SJSA1 (cell line): ENCODE measurements at places on chromosomes 3 and 15. TPM values are rescaled to one million over a fixed set of nuclear protein-coding genes. Genes with fewer than 3 reads are reported as not detected.

NR2F2 gene
- total RNA-seq = 9.8 and 14.0 TPM in 2 replicates

CRYBG3 gene
- total RNA-seq = 12.1 and 12.7 TPM in 2 replicates

PATL2 gene
- total RNA-seq = 0.19 and 0.29 TPM in 2 replicates

ITIH1 gene
- total RNA-seq = not detected in 2 replicates

C2CD4A gene
- total RNA-seq = not detected in 2 replicates

- H3K36me3 ChIP-seq = no peaks in the 10 kb centered on the region
- no peak overlapping the region for H3K27ac ChIP-seq
- H3K4me3 ChIP-seq = no peak overlapping the region
- H3K4me1 ChIP-seq = peaks cover 8% of the 10 kb centered on the region
These were observed 6.2 kb downstream of the TMEM40 start for GRCh38 chr3:12752809-12753208.

- DNase-seq = no peak
- H3K27ac ChIP-seq = no peak overlapping the region
- H3K36me3 ChIP-seq = no peaks in the 10 kb centered on the region
- H3K27me3 ChIP-seq = no peaks in the 10 kb centered on the region
- H3K4me1 ChIP-seq = no peaks in the 10 kb centered on the region
These were observed 89.9 kb downstream of the BBX start for GRCh38 chr3:107612664-107613084.

DNA sequence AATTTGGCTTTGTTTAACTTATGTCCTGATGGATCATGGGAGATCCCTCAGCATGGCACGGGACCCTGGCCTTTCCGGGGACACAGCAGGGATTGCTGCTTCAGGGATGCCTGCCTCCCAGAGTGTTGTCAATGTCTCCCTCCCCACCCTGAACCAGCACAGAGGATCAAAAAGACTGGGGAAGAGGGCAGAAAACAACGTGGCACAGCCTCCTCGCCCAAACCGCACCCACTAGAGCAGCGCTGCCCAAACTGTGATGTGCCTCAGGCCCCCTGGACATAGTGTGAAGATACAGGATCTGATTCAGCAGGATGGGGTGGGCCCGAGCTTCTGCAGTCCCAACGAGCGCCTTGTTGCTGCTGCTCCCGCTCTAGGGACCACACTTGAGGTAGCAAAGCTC is 34.5 kb downstream of the SLC6A20 start:
- H3K27ac ChIP-seq = no peak overlapping the region
- H3K4me3 ChIP-seq = no peak overlapping the region
- no peaks in the 10 kb centered on the region for H3K4me1 ChIP-seq
- H3K36me3 ChIP-seq = no peaks in the 10 kb centered on the region
- H3K27me3 ChIP-seq = no peaks in the 10 kb centered on the region
- no peak for DNase-seq
